HCT116 (cell line): ENCODE measurements at places on chromosomes 2 and 18.

- no peak for DNase-seq
- no peak within 1 kb of the TSS for H3K4me3 ChIP-seq
- H3K27ac ChIP-seq: no peak within 1 kb of the TSS
- no peaks in the 10 kb centered on the region for H3K27me3 ChIP-seq
These were observed at the start of gene CBLN2 for GRCh38 chr18:72544092-72544886. Gene CBLN2 (minus strand): TSS chr18:72544342. CDS start chr18:72542160, 2,182 bp downstream.

DNA sequence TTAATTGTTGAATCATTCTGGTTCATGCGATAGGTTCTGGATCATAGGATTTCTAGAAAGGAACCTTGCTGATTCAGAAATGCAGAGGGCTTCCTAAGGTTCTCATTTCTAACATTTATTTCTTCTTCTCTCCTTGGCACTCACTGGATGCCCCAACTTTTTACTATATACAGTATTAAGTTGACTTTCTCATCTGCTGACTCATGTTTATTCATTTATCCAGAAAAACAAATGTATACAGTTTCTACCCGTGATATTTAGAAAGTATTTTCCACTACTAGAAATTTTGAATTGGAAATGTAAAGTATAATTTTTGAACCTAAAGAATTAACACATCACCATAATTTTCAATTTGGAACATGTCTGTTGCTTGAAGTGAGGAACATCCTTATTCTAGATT lies 32.2 kb upstream of the OTX1 start:
- H3K27ac ChIP-seq: no peak overlapping the region
- peaks cover 2% of the 10 kb centered on the region; the same call in 1 of the 2 replicates for H3K36me3 ChIP-seq
- H3K27me3 ChIP-seq: no peaks in the 10 kb centered on the region
- DNase-seq: no peak

DNA sequence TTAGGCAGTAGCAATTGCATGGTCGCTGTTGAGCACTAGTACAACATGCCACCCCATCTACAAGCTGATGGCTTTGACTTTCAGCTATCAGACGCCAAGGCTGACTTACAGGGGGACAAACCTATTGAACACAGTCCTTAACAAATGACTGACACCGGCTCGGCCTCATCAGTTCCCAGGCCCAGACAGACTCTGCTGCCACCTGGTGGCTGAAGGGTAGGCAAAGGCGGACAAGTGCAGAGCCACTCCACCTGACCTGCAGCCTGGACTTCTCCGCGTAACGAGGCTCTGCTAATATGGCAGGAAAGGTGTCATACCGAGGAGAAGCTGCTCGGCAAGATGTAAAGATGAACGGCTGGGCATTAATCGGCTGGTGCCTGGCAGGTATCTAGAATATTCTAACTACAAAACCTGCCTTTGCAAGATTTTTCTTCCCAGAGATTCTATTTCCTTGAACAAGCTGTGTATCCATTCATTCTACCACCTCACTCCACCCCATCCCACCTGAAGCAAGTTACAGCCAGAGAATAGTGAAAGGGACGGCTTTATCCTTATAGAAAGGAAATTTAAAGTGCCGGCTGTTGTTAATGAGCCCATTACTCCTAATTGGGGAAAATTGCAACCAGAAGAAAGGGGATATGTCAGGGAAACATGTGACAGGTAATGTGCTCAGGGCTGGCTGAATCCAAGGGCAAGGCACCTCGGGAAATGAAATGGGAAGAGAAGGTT lies 67.4 kb downstream of the STEAP3 start:
- no peaks in the 10 kb centered on the region for H3K36me3 ChIP-seq
- DNase-seq: peak; percentile 69
- H3K4me3 ChIP-seq: no peak overlapping the region

DNA sequence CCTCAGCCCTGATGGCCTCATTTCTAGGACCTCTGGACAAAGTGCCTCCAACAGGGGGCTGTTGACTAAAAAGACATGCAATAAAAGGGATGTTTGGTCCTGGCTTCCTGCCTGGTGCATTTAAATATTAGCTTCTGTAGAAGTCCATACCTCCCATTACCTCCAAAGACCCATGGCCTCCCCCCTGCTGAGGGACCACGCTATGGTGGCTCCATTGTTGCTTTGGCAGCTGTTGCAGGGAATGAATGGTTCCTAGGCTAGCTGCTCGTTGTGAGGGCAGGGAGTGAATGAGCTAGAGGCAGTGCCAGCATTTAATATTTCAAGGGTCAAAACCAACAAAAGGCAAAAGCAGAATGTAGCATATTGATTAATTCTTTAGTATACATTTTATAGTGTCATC lies 285.9 kb downstream of the SLC8A1 start:
- H3K27me3 ChIP-seq: peaks cover 13% of the 10 kb centered on the region; the same call in 1 of the 2 replicates
- no peak overlapping the region for H3K27ac ChIP-seq
- DNase-seq: no peak
- no peaks in the 10 kb centered on the region for H3K36me3 ChIP-seq
- no peak overlapping the region for H3K4me3 ChIP-seq

DNA sequence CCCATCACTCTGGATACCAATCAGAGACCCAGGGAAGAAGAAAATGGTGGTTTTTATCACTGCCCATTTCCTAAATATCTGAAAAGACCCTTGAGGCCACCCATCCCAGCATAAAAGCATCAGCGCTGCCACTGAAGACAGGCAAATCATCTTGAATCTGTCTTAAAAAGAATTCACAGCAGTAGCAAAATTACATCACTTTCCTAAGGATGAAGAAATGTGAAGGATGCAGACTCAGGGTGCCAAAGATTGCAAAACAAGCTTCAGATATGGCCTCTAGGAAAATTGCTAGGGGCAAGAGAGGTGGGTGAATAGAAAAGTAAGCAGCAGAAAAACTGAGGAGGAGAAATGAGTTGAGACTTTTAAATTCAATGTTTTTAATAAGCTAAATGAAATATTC lies 70.0 kb downstream of the SLC25A12 start:
- H3K4me3 ChIP-seq: no peak overlapping the region
- H3K4me1 ChIP-seq: no peaks in the 10 kb centered on the region
- no peaks in the 10 kb centered on the region for H3K27me3 ChIP-seq

DNA sequence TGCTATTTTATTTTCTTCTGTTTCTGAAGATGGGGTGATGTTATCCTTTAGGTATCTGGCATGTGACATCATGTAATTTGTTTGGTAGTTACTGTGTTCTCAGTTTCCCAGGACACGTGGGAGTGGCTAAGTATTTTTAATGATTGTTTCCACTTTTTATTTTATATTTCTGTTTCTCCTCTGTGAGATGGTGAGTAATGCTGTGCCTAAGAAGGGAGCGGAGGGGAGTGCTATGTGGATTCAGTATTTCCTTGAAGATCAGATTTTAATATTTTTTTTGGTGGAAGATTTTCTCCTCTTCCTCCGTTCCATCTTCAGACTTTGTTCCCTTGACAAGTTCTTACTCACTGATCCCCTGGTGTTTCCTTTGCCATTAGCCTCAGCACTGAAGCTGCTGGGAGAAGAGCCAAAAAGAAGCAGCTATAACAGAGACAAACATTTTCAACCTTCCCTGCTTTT lies 180.0 kb upstream of the MMADHC start:
- no peak overlapping the region for H3K4me3 ChIP-seq
- no peak for DNase-seq
- peaks cover 18% of the 10 kb centered on the region for H3K4me1 ChIP-seq
- no peaks in the 10 kb centered on the region for H3K36me3 ChIP-seq
- H3K27ac ChIP-seq: peak overlapping the region; percentile 31; the same call in 1 of the 2 replicates
- H3K27me3 ChIP-seq: no peaks in the 10 kb centered on the region

DNA sequence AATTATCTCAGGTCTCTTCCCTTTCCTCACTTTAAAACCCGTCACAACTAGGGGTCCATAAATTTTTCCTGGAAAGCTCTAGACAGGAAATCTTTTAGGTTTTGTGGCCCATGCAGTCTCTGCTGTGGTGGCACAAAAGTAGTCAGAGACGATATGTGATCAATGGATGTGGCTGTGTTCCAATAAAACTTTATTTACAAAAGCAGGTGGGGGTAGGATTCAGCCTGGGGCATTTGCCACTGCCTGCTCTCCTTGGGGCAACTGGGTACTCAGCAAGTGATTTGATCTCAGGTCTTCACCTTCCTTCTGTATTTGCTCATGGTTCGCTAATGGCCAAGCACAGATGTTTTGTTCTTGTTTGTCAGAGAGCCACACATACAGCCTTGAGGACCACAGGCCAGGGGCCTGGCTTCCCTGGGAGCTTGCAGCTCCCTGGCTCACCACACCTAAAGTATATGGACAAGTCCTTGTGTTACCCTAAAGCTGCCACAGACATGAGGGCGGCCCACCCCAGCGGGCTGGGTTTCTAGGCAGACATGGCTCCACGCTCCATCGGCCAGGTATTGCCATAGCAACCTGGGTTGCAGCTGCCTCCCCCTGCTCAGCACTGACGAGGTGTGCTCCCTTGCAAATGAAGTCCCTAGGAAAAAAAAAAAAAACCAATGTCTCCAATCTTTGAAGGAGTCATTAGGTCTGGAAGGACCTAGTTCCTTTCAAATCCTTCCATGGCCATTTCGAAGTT lies 89.7 kb upstream of the YWHAQ start:
- H3K36me3 ChIP-seq: no peaks in the 10 kb centered on the region
- H3K4me1 ChIP-seq: no peaks in the 10 kb centered on the region
- no peak overlapping the region for H3K4me3 ChIP-seq
- DNase-seq: no peak
- no peak overlapping the region for H3K27ac ChIP-seq

DNA sequence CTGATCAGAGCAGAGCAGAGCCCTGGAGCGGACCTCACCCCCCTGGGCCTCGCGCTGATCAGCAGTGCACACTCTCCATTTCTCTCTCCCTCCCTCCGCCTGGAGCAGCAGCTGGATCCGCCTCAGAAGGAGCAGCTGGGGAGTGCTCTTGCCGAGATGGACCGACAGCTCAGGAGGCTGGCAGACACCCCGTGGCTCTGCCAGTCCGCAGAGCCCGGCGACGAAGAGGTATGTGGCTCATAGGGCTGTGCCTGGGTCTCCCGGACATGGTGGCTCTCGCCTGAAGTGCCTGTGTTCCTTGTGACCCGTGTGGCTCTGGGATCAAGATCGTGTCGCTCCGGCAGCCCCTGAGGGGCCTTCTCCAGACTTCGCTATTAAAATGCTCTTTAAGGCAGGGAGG lies 102.5 kb downstream of the USP40 start:
- H3K4me3 ChIP-seq: no peak overlapping the region
- H3K27me3 ChIP-seq: no peaks in the 10 kb centered on the region
- H3K36me3 ChIP-seq: peaks cover 18% of the 10 kb centered on the region
- no peak for DNase-seq
- H3K27ac ChIP-seq: no peak overlapping the region
- no peaks in the 10 kb centered on the region for H3K4me1 ChIP-seq

- H3K27ac ChIP-seq: no peak overlapping the region
- no peak for DNase-seq
- no peak overlapping the region for H3K4me3 ChIP-seq
- H3K36me3 ChIP-seq: no peaks in the 10 kb centered on the region
- no peaks in the 10 kb centered on the region for H3K4me1 ChIP-seq
These were observed 1389.7 kb downstream of the DSC3 start for GRCh38 chr18:29652797-29653196.

DNA sequence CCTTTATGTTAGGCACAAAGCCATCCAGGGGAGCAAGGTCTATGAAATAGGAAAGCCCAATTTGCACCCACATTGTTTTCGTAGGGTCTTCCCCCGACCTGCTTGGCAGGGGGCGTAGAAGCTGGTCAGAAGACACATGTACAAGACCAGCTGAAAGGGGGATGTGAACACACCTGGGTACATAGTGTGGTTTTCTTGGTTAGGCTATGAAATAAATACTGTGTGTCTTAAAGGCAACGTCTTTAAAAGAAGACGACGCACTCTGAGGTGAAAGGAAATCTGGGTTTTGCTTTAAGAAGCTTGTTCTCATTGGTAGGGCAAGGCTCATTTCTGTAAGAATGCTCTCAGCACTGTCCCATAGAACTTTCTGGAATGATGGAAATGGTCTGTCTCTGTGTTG lies 60.0 kb upstream of the KLF7 start:
- no peak overlapping the region for H3K4me3 ChIP-seq
- H3K27me3 ChIP-seq: no peaks in the 10 kb centered on the region

DNA sequence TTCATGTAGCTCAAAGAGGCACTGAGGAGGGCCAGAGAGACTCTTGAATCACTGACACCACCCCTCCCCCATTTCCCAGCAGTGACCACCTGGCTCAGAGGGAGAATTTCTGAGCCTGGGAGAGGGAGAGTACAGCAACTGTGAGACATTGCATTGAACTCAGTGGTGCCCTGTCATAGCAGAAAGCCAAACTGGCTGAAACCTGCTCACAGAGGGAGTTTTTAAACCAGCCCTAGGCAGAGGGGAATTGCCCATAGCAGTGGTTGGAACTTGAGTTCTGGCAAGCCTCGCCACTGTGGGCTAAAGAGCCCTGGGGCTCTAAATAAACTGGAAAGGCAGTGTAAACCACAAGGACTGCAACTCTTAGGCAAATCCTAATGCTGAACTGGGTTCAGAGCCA lies 243.1 kb downstream of the ADCYAP1 start:
- no peaks in the 10 kb centered on the region for H3K27me3 ChIP-seq
- no peak overlapping the region for H3K4me3 ChIP-seq
- no peak for DNase-seq
- no peak overlapping the region for H3K27ac ChIP-seq

DNA sequence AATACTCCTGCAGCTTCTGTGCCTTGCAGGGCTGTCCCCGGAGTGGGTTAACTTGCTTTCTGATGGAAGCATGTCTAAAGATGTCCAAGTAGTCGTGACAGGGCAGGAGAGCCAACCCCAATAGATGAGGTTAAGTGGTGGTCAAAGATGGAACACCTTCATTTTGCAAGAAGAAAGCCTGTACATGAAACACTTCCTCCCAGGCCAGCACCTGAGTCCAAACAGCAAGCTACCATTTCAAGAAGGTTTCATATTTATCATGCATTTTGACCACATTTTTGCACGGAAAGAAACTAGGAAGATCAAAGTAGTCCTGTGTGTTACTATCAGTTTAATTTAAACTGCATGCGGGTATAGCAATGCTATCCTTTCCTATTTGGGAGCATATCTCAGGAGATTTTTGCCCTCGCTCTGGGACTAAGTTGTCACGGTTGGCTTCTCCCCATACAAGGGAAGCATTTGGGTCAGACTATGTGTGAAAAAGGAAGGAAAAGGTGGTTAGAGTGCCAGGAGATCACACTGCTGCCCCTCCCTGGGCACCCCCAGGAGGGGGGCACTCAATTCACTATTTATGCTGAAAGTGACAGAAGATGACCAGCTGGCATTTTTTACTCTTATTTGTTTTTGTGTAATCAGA lies 187.6 kb downstream of the ZNF521 start:
- no peak for DNase-seq
- H3K4me3 ChIP-seq: no peak overlapping the region
- no peaks in the 10 kb centered on the region for H3K4me1 ChIP-seq
- H3K27ac ChIP-seq: no peak overlapping the region
